Cerebellar nuclear complex (tissue), 1 donor: ENCODE measurements at places on chromosomes 7 and 10.

DNA sequence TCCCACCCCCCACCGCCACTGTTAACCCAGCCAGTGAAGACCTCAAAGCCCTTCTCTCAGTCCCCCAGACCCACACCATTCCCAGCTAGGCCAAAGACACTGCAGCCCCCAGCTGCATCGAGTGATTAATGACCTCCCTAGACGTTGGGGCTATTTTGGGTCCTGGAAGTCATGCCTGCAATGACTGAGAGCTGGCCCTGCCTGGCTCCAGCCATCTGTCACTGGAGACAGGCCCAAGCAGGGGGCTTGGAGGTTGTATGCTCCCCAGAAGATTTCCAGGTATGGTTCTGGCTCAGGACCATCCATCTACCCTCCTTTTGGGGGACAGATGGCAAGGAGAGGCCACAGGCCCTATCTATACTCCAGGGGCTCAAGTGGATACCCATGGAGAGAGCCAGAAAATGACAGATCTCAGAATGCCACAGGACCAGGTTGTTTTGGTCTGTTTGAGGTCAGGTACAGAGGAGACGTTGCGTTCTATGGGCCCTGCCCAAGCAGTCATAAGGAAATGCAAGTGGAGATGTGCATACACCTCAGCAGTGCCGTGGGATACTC, 5.1 kb downstream of the KCNIP2 start:
- DNase-seq: no peak

DNA sequence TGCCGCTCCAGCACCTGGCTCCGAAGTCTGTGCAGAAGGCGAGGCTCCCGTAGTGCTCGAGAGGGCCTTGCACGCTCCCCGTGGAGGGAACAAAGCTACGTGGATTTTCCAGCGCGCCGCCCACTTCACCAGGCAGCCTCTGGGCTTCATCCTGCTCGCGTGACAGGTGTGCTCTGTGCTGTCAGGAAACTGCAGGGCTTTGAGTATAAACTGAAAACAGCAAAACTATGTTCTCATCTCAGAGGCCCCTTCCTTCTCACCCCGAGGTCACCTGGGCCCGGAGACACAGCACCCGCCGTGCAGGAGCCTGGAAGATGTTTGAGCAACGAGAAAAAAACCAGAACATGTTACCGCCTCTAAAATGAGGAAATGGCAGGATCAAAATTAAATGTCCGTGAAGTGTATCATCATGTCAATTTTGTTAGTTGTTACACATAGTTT, 17.6 kb upstream of the GPR146 start:
- no peak for DNase-seq

DNA sequence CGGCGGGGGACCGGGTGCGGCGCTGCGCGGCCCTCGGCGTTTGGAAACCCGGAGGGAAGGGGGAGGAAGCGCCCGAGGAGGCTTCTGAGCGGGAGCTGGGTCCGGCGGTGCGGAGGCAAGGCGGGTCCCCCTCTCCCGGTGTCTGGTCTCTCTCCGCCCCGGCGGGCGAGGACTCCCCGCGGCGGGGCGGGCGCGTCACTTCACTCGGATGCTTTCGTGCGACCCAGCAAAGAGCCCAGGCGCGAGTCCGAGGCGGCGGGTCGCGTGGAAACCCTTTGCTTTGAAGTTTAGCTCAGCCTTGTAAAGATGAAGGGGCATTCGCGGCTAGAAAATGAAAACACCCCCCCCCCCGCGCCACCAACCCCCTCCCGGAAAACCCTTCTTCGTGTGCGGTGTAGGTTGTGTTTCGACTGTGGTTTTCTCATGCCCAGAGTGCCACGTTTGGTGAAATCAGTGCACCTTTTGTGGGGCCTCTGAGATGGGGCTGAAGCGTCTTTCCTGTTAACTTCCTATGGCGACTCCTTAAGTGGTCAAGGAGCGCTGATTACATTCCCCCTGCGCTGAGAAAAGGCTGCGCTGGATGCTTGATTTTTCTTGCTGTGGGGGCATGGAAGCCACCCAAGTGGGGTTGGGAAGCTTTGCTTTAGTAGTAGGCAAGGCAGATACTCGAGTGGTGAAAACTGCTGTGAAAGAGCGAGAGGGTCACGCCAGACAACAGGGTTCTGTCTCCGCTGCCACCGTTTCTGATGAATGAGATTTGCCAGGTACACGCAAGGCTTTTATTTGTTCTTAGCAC, 876 bp downstream of the GNAI1 start:
- DNase-seq: no peak

DNA sequence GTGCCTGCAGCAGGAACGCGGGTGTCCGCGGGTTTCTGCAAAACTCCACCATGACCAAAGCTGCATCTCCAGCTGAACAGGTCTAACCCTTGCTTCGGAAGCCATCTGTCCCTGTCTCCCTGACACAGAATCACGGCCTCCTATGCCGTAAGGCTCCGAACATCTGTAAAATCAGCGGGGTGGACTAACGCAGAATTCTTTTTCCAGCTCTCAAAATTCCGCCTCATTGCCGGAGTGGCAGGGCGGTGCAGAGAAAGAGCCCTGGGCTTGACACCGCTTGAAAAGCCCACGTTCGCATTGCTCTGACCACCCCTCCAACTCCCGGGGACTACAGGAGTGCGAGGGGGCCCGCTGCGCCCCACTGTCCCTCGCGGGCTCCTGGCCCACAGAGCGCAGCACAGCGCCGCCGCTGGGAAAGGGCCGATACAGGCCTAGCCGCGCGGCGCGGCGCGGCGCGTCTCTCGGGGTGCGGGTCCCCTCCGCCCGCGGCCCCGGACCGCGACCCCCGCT, 409 bp downstream of the DNMBP start:
- DNase-seq: no peak

- DNase-seq: no peak
These were observed 288.2 kb downstream of the IPMK start for GRCh38 chr10:57979491-57979890.

- no peak for DNase-seq
These were observed 8.1 kb downstream of the SEMA4G start for GRCh38 chr10:100977436-100977835.

DNA sequence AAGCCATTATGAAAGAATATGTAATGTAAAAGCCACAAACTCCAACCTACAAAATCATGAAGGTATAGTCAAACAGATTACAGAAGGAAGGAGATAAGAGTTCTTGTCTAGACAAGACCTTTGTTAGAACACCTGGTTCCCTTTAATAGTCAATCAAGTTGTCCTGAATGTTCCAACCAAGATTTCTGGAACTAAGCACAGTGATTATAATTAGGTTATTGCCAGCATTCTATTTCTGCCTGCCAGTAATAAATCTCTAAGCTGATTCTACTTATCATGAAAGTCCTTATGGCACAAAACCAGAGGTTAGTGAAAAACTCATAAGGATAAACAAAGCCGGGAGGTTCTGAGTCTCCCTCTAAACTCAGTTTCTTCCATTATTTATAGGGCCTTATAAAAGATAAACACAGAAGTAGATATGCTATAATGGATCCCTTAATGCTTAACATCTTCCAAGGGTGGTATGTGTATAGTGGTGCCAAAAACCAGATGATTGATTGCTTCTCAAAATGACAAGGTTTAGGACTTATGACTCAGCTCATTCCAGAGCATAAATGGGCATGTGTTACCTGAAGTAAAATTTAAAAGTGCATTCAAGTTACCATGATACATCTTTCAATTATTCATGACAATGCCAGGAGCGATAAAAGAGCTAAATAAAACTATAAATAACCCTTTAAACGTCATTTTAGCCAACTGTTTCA, 237.2 kb downstream of the CSTF2T start:
- DNase-seq: no peak

DNA sequence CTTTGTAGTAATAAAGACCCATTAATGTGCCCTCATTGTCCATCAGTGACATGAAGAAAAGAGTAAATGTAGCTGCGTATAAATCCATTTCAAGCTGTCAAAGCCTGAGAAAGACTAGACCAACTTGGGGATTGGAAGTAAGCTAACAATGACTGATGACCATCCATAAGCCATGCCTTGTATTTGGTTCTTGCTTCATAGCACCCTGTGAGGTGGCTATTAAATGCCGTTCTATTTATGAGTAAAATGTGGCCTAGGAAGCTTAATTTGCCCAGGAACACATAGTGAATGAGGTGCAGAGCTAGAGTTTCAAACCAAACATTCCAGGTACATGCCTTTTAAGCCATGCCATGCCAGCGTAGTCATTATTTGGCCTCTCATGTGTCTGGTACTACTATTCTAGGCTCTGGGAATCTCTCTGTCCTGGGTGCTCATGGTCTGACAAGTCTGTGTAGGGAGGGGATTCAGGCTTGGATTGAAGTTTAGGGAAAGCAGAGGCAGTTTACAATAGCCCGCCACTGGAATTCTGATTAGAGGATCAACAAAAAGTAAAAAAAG, 92.1 kb downstream of the ZNF277 start:
- DNase-seq: no peak

DNA sequence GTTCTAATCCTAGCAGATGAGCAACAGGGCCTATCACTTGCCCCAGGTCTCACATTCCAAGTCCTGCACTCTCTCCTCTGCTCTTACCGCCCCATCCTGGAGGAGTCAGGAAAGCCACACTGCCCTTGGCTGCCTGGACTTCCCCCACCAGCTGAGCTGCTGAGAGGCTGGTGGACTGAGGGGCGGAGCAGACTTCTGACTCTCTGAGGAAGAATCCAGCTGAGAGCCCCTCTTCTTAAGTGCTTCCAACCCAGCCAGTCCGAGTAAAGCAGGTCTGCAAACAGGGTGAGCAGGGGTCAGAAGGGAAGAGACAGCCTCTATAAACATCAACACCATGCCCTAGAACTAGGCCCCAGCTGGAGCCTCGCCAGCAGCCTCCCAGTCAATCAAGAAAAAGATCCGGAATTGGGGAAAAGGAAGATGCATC, 92.4 kb upstream of the TMEM72 start:
- DNase-seq: no peak

GRCh38 chr10:7300384-7300971, 110.4 kb downstream of the SFMBT2 start:
- no peak for DNase-seq

DNA sequence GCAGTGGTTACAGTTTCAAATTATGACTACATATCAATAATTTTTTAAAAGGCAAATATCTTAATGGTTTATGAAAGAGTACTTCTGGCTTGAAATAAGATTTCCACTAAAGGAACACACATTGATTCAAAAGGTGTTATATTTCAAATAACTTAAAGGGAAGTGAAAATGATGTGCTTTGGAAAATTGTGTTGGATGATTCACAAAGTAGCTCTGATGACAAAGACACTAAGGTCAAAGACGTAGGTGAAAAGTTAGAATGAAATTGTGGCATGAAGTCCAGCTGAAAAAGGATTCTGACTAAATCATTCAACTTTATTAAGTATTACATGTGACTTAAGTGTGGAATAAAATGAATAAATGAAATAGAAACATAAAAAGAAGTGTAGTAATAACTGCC, 20.8 kb upstream of the OR2A5 start:
- no peak for DNase-seq

GRCh38 chr7:86991771-86992191, 67.7 kb downstream of the ELAPOR2 start:
- no peak for DNase-seq

GRCh38 chr7:18064242-18064838, 36.7 kb upstream of the PRPS1L1 start:
- no peak for DNase-seq

- no peak for DNase-seq
These were observed 41.7 kb upstream of the UBN2 start for GRCh38 chr7:139189357-139189756.

- no peak for DNase-seq
These were observed 181.4 kb downstream of the AKR1D1 start for GRCh38 chr7:138257459-138258196.

DNA sequence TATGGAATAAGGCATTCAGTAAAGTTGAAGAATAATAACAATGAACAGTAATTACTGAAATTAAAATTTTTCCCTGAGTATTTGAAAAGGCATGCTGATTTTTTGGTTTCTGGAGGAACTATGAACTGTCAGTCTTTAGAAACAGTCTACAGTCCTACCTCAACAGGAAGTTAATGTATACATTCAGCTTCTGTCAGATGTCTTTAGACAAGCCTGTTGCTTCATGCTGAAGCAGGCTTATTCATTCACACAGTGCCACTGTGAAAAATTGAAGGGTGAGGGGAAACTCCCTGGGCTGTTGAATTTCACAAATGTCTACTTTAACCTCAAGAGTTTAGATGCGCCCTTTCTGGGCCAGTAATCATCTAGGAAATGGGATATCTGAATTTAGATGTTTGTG, 3.5 kb downstream of the NRF1 start:
- no peak for DNase-seq

DNA sequence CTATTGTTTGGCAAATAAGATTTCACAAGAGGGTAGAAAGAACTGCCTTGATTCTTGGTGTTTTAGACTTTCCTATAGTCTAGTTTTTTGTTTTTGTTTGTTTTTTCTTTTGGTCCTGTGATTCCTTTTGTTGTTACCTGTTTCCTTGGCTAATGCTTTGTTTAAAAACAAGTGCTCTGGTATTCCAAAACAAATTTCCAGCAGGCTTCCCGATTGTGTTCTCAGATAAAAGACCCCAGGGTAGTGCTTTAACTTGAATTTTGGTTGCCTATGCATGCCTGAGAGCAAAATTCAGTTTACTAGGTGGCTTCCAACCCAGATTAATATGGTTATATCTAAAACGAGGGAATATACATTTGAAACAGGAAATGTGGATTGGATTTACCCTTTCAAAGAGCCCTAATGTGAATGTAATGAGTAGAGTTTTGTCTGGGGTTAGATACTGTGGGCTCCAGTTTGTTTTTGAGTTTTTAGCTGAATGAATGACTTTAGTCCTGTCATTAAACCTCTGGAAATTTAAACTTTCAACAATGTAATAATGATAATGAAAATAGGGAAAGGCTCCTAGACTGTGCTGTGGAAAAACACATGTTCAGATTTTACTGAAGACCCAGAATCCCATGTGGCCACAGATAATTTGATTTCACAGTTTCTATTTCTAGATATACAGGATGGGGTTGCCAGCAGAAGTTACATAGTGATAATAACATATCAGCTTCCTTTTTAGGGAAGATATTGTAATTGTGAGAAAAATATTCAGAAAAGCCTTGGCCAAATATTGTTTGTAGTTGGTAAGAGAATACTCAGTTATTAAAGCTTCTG, 23.9 kb downstream of the AUTS2 start:
- DNase-seq: no peak

GRCh38 chr7:7938471-7938870, 30.1 kb upstream of the GLCCI1 start:
- no peak for DNase-seq

- no peak for DNase-seq
These were observed 1139.6 kb upstream of the LRRTM3 start for GRCh38 chr10:65786279-65786678.

DNA sequence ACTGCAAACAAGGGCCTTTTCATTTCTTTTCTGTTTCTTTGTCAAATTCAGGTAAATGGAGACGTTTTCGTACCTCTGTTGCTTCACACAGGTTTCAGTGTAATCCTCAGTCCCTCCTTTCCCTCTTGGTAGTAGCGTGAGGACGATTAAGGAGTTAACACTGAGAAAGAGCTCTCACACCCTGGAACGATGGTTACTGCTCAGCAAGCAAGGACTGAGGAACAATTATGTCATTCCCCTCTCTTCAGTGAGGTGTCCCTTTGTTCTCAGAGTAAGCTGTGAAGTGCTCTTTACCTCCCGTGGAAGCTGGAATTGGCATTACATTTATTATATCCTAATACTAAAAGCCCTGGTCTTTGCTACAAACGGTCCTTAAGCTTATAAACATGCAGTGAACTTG, 95.9 kb downstream of the FANK1 start:
- DNase-seq: no peak

- no peak for DNase-seq
These were observed at the start of gene GPR141 for GRCh38 chr7:37683246-37684120. GPR141 (plus strand) TSS chr7:37683766; CDS start chr7:37740394, 56,628 bp downstream.

- no peak for DNase-seq
These were observed 24.5 kb downstream of the STEAP1 start for GRCh38 chr7:90178679-90179278.

GRCh38 chr7:29547421-29547820, 16.2 kb upstream of the PRR15 start:
- no peak for DNase-seq

- DNase-seq: no peak
These were observed 163.8 kb downstream of the SORCS3 start for GRCh38 chr10:104804880-104805279.
